Stromal cell of bone marrow (primary cell): ENCODE measurements at places on chromosomes 4 and X.

GRCh38 chr4:112557676-112558411, 41.9 kb upstream of the NEUROG2 start:
- no peak for DNase-seq

- no peak for DNase-seq
Observed at GRCh38 chr4:89496851-89497250, 189.3 kb upstream of the GPRIN3 start.

DNA sequence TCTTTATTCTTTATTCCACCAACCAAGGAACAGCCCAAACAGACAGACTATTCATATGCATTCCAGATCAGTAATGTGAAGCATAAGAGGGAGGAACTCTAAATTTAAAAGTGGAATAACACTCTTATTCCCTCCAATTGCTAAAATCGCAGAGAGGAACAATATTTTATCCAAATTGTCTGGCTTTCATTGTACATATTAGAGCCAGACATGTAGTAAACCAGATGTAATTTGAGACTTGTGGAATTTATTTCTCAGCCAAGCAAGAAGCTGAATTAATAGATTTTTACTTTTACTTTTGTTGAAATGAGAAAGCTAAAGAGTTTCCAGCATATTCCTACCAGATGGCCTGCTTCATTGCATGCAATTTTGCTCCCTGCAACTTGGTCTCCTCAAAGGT, 674.6 kb upstream of the SLIT2 start:
- DNase-seq, result no peak

DNA sequence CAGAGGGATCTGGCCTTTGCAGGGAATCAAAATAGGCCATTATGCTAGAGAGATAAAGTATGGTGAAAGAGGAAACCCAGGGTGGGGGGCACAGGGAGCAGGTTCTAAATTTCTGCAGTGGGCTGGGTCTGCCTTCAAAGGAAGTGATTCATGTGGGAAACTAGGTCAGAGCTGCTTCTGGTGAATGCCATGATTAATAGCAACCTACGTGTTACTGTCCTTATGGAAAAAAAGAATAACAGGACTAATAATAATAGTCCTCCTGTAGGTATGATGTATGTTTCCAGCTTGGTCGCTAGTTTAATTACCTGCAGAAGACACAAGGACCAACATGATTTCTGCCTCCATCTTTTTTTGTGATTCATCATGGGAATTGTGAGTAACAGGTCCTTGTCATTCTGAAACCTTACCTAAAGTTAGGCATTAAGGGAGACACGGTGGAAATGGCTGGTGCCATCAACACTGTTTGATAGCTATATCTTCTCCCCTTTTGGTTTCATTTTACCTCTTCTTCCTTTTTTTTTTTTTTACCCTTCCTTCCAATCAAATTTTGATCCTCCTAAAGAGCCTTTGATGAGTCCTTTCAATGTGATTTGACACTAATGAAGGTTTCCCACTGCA, 180.4 kb downstream of the CPEB2 start:
- no peak for DNase-seq

DNA sequence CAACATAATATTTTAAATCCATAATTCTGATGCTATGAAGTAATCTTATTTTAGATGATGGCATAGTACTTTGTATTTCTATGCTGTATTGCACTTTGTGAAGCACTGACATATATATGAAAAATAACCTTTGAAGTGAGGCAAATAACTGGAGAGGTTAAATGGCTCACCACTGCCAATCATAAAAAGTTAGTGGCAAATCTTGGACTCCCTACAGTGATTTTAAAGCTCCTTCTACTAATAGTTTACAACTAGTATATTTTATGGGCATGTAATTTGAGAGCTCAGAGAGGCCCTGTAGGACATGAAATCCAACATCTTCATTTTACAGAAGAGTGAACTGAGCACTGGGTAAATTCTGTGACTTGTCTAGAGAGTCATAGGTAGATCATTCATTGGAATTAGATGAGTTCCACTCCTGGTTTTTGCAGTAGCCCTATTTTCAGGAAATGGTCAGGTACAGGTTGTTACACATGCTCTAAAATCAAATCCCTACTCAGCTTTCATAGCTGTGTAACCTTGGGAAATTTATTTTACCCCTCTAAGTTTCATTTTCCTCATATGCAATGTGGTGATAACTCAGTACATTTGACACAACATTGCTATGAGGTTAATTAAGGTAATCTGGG, 804 bp upstream of the GC start:
- no peak for DNase-seq

DNA sequence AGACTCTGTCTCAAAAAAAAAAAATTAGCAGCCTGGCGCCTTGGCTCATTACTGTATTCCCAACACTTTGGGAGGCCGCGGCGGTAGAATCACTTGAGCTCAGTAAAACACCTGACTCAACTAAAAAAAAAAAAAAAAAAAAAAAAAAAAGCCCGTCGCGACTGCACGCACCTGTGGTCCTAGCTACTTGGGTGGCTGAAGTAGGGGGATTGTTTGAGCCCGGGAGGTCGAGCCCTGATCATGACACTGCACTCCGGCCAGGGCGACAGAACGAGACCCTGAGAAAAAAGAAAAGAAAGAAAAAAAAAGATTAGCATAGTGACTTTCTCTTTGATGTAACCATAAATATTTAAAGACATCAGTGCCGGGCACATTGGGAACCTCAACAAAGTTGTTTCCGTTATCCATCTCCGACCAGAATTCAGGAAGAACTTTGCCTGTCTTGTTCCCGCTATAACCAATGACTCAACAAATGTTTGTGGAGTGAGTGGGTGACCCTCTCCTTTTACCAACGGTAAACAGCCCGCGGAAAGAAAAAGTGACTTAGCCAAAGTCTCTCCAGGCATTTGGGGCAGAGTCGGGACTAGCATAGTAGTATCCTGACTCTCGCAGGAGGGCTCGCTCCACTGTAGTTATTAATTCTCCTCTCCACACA, 553 bp upstream of the MED28 start:
- DNase-seq, result peak; percentile 63

DNA sequence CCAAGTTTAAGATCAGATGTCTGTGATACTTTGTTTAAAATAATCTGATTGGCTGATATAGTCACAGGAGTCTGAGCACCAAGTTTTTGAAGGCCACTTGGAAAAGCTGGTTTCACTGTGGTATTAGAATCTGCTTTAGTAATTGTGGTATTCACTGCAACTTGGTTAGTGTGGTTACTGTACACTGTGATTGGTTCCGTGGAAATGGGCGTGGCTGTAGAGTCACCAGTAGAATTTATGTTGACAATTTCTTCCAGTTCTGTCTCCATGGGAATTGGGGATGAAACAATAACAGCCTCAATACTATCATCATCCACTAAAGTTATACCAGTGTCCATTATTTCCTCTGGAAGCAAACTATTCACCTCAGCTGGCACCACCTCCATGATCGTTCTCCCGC, 26.2 kb downstream of the LIN54 start:
- peak; percentile 88 for DNase-seq

GRCh38 chr4:100926039-100926717, 408.4 kb upstream of the EMCN start:
- no peak for DNase-seq

GRCh38 chr4:173247321-173247720, 78.7 kb downstream of the GALNT7 start:
- DNase-seq, result no peak

DNA sequence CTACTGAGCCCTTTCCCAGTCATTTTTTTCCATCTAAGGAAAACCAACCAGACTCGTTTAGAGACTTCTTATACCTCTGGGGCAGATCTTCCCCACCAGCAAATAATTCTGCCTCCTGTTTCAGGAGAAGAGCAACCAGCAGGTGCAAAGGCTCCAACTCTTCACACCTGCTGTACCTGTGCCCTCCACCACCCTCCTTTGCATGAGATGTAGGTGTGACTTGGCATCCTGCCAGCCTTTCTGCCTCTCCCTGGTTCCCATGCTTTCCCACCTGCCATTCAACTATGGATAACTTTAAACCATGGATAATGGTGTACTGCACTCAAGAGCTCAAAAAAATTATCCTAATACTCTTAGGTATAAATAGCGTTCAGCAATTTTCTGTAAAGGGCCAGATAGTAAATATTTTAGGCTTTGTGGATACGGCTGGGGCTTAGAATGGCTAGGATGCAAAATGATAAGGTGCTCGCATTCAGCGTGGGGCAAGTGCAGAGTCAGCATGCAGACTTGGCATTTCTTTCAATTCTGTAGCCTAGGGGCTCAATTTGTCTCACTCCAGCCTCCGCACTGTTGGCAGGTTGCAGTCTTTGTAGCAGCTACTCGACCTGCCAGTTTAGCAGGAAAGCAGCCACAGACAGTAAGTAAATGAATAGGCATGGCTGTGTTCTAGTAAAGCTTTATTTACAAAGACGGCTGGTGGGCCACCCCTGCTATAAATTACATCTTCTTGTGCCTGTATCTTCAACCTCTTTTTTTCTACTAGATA, 79.8 kb downstream of the HCCS start:
- DNase-seq, result no peak

DNA sequence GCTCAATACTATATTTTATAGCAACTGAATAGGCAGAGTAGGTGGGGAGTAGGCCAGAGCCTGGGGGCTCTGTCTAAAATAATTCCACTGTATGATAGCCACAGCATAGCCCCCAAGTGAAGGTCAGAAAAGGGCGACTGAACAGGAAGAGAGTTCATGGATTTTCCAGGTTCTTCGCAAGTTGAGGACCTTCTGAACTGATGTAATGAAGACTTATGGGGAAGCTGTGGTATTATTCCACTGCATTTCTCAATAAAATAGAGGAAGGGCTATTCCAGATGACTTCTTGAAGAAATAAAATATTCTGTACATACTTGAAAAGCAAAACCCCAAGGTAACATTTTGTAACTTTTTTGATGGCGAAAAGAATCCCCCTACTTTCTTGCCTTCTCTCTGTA, 231.4 kb upstream of the GPC4 start:
- DNase-seq, result no peak

DNA sequence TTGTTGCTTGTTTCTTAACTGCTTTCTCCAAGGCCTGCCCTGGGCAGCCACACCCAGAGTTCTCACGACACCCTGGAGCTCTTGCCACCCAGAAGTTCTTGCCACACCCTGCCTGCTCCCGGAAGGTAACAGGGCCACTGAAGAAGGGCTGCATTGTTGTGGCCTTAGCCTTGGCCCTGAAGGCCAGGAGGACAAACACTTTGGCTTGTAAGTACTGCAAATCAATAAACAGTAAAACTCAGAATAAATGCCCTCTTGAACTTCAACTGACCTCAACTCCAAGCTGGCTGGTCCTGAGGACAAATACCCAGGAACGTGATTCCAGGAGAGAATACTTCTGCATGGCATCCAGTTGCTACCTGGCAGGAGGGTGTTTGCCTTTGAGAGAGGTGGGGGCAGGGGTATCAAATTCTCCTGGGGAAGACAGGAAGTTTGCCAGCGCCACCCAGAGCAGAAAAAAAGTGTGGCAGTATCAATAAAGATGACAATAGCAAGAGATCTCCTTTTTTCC, 54.1 kb downstream of the TLR10 start:
- DNase-seq, result no peak

DNA sequence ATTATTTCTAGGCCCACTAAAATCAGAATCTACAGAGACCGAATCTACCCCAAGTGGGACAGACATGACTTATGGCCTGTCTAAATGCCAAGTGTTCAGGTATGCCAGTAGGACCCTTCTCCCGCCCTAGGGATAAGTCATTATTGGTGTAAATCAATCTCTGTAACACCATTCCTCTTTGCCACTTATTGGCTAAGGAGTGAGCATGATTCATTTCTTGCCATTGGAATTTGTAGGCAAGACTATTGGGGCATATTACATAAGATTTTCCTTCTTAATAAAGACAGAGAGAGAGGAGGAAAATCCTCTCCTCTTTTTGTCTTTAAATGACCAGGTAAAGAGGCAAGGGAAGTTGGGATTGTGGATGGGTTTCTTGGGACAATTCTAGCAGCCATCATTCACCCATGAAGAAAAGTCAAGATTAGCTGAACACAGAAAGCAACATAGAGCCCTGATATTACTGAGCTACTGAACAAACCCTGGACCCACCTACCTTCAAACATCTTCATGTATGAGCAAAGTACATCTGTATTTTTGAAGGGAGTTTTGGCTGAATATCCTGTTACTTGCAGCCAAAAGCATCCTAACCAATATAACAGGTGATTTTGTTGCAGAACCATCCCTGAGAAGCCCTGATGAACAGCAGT, 2.6 kb downstream of the SLC9B2 start:
- no peak for DNase-seq

- peak; percentile 36 for DNase-seq
Observed at GRCh38 chr4:78612398-78613178, 61.0 kb downstream of the ANXA3 start.

DNA sequence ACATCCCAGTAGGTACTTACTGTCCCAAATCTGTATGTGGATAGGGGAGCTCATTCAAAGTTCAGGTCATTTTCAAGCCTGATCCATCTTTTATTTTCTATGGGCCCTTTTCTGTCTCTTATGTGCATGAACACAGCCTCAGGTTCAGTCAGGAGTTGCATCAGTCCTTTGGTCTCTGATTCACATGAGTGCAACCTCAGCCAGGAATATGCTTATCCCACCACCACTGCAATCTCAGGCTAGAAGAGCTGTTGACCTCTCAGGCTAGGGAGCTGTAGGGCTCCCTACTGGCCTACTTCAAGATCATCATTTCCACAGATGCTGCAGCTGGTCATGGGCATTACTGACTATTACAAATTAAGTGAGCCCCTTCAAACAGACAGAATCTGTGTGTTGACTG, 27.2 kb downstream of the AASDH start:
- no peak for DNase-seq

- DNase-seq, result no peak
Observed at GRCh38 chr4:138177278-138177968, 64.7 kb downstream of the SLC7A11 start.

GRCh38 chrX:24391389-24391788, 30.9 kb downstream of the SUPT20HL1 start:
- DNase-seq, result no peak

DNA sequence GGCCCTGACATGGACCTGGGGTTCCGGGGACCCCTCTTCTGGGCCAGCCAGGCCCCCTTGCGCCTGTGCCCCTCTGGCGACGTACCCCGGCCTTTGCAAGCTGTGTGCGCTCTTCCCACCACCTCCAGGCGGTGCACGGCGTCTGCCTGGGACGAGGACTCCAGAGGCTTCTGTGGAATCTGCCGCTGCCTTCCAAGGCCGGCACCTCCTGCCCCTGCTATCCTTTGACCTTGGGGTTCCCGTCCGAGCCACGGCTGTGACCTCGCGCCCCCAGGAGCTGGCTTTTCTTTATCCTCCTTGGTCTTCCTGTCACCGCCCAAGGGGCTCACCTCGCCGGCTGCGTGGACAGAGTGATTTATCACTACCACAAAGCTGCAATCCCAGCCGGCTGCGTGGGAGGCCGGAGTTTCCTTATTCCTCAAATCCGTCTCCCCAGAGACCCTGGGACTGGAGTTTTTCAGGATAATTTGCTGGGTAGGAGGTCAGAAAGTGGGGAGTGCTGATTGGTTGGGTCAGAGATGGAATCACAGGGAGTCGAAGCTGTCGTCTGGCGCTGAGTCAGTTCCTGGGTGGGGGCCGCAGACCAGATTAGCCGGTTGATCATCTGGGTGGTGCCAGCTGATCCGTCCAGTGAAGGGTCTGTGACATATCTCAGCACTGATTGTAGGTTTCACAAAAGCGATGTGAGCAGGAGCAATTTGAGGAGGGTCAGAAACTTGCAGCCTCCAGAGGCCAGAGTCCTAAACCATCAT, 19.8 kb upstream of the PLCXD1 start:
- DNase-seq, result peak; percentile 29
